ENCODE measurements at places on chromosomes 4 and X.

DNA sequence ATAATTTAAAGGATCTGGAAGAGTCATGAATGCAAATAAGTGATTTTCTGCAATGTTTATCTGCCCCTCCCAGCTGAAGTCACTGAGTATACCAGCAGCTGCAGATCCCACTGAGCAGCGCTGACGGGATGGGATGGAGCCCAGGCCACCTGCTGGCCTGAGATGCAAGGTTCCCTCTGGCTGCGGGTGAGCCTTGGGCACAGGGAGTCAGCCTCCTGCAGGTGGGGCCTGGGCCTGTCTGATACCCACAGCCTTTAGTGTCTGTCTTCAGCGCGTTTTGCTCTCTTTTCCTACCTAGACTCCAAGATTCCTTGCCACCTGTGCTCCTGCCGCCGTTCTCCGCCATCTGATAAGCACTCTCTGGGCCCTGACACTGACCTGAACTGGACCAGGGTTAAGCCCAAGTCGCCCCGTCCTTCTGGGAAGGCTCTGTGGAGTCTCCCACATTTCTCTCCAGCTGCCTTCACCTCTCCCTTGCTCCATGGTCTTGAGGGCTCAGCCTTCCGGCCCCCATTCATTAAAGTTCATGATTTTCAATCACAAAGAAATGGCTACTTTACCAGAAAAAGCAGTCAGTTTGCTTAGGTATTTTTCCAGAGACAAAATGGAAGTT is 223.1 kb upstream of the FAT1 start:
- DNase-seq, result no peak

- DNase-seq, result no peak
Observed at GRCh38 chr4:67049446-67049845, 495.9 kb downstream of the CENPC start.

DNA sequence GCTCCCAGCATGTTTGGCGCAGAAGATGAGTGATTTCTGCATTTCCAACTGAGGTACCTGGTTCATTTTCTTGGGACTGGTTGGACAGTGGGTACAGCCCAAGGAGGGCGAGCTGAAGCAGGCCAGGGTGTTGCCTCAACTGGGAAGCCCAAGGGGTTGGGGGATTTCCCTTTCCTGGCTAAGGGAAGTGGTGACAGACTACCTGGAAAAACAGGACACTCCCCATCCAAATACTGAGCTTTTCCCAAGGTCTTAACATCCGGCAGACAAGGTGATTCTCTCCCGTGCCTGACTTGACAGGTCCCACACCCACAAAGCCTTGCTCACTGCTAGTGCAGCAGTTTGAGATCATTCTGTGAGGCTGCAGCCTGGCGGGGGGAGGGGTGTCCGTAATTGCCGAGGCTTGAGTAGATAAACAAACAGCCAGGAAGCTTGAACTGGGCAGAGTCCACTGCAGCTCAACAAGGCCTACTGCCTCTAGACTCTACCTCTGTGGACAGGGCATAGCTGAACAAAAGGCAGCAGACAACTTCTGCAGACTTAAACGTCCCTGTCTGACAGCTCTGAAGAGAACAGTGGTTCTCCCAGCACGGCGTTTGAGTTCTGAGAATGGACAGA is 307.7 kb upstream of the ARSJ start:
- no peak for DNase-seq

GRCh38 chr4:149065753-149066152 is 623.5 kb upstream of the NR3C2 start:
- DNase-seq, result no peak

- DNase-seq, result no peak
Observed at GRCh38 chrX:130974323-130974722, 71.3 kb upstream of the ENOX2 start.

- DNase-seq, result no peak
Observed at GRCh38 chr4:101762025-101762424, 28.5 kb upstream of the BANK1 start.

All from CD4-positive, alpha-beta T cell treated with Interferon alpha-2 for 1 hour (primary cell).